ENCODE measurements at places on chromosomes 11 and 22.

DNA sequence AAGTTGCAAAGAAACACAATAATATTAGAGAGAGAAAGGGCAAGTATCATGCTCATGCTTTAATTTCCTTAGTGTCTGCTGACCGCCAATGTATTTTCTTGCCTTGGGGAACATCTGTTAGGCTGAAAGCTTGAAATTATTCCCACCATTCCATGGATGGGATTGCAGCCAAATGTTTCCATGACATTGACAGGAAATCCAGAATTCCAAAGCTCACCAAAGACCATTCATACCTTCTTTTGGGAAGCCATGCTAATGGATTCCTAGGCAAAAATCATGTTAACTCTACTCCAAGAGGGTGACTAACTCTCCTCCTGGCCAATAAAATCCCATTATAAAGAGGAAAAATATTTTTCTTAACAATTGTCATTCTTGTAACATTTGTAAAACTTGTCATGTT lies 661.4 kb upstream of the FAT3 start:
- no peak for DNase-seq

GRCh38 chr11:31725176-31725575 lies 85.9 kb downstream of the PAX6 start:
- DNase-seq = no peak

DNA sequence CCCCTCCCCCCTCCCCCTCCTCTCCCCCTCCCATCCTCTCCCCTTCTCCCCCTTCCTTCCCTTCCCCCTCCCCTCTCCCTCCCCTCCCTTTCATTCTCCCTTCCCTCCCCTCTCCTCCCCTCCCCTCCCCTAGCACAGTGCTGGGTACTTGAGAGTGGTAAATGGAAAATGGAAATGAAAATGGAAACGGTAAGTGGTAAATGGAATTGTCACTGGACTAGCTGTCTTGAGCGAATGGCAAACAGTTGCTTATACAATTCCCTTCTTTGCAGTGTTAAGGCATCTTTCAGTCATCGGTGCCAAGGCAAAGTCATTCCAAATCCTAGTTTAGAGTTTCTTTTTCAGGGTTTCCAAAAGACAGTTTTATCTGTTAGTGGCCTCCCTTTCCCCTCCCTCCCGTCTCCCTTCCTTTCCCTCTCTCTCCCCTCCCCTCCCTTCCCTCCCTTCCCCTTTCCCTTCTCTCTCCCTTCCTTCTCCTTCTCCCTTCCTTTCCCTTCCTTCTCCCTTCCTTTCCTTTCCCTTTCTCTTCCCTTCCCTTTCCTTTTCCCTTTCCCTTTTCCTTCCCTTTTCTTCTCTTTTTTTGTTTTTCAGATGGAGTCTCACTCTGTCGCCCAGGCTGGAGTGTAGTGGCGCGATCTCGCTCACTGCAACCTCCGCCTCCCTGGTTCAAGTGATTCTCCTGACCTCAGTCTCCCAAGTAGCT lies 47.3 kb downstream of the GRAMD1B start:
- DNase-seq = no peak

DNA sequence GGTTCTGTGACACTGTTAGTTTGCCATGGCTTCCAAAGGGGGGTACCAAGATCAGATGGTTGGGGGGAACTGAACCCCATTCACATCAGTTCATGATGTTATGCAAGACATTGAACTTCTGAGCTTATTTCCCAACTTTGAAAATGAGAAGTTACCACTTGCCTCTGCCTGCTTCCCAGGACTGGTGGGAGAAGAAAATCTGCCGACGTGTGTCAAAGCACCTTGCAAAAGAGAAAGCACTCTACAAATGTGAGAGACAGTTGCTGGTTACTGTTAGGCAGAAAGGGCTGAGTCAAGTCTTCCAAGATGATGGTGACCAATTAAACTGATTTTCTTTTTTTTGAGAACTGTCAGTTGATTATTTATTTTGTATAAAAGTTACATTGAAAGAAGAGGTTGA lies 45.6 kb downstream of the SMCO4 start:
- DNase-seq = no peak

DNA sequence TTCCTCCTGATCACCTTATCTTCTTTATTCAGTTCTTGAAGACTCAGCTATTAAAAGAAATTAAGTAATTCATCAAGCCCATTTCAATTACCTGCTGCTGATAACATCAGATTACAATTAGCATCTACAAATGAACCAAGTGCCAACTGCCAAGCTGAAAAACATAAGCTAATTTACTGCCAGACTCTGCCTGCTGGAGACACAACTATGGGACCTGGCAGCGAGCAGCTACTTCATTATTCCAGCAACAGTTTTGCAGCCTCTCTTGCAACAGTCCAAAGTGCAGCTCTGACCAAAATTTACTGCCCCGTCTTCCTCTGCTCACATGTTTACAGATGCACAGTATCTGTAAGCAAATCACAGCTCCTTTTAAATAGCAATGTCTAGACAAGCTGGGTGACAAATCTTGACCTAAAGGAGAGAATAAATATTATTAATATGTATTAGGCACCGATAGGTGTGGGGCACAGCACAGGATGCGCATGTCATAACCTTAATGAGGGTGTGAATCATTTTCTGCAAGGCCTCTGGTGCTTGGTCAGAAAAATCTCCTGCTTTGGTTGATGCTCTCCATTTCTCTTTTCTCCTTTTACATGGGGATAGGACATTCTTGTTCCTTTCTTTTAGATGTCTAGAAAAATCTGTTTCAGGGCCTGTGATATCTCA lies 232.2 kb upstream of the PITPNB start:
- DNase-seq = peak; percentile 56

Data from HuH-7 (cell line).